Heart right ventricle (tissue), 16 donors: ENCODE measurements at places on chromosomes 5 and 9. TPM values are rescaled to one million over a fixed set of nuclear protein-coding genes. Genes with fewer than 3 reads are reported as not detected.

FAM153A gene
- total RNA-seq, result 7.2 TPM

ENG gene
- 145 TPM for total RNA-seq

- no peak overlapping the region for H3K27ac ChIP-seq
- no peaks in the 10 kb centered on the region for H3K27me3 ChIP-seq
- no peak for DNase-seq
Observed at GRCh38 chr9:93112864-93113389, 16.9 kb downstream of the CARD19 start.

PCDHB5 gene
- total RNA-seq, result 5.9 TPM

OLFM1 gene
- 6.2 TPM for total RNA-seq

- H3K27me3 ChIP-seq, result no peaks in the 10 kb centered on the region
- H3K4me1 ChIP-seq, result peaks cover 19% of the 10 kb centered on the region
- DNase-seq, result no peak
- H3K4me3 ChIP-seq, result no peak overlapping the region
- H3K36me3 ChIP-seq, result peaks cover 11% of the 10 kb centered on the region
Observed at GRCh38 chr5:150441813-150442698, 7.5 kb downstream of the RPS14 start.

NIPAL4 gene
- not detected for total RNA-seq

C9orf50 gene
- not detected for total RNA-seq

TMEM38B gene
- total RNA-seq, result 67.9 TPM

LTC4S gene
- 7.5 TPM for total RNA-seq

GRCh38 chr9:75866273-75866871 is 24.1 kb upstream of the PCSK5 start:
- no peaks in the 10 kb centered on the region for H3K36me3 ChIP-seq
- DNase-seq, result peak; percentile 56
- H3K27ac ChIP-seq, result no peak overlapping the region
- no peaks in the 10 kb centered on the region for H3K4me1 ChIP-seq

PCDHGA4 gene
- 10.2 TPM for total RNA-seq

- H3K27ac ChIP-seq, result peak overlapping the region; percentile 45
- no peak for DNase-seq
- H3K4me3 ChIP-seq, result no peak overlapping the region
- no peaks in the 10 kb centered on the region for H3K27me3 ChIP-seq
Observed at GRCh38 chr5:87136733-87137132, 130.9 kb upstream of the RASA1 start.

ENHO gene
- 0.36 TPM for total RNA-seq

DNA sequence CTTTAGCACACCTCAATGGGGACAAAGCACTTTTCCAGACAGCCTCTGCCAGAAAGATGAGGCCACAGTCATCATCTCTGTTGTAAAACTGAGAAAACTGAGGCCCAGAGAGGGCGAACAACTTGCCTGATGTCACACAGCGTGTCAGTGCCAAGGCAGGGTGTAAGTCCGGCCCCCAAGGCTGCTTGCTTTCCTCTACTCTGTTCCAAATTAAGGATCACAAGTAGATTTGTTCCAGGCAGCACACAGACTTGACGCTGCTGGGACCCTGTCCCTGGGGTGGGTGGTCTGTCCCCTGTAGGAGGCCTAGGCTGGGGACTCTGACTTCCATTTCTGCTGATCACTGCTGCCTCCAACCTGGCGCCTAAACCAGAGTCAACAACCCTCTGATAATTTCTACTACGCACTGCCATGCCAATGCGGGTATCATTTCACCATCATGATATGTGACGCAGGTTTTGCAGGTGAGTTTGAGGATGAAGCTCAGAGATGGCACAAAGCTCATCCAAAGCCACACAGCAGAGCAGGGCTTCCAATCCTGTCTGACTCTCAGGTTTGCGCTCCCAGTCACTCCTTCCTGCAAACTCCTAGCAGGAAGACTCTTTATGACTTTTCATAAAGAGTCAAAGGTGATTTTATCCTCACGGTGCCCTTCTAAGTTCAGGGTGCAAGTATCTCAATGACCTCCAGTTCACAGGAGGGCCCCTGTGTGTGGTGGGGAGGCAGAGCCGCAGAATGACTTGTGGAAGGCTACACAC is 13.5 kb upstream of the RALGDS start:
- H3K27ac ChIP-seq, result peak overlapping the region; percentile 97
- DNase-seq, result no peak
- no peaks in the 10 kb centered on the region for H3K36me3 ChIP-seq
- H3K4me1 ChIP-seq, result peaks cover 79% of the 10 kb centered on the region
- no peak overlapping the region for H3K4me3 ChIP-seq
- H3K27me3 ChIP-seq, result no peaks in the 10 kb centered on the region

TPD52L3 gene
- not detected for total RNA-seq

DNA sequence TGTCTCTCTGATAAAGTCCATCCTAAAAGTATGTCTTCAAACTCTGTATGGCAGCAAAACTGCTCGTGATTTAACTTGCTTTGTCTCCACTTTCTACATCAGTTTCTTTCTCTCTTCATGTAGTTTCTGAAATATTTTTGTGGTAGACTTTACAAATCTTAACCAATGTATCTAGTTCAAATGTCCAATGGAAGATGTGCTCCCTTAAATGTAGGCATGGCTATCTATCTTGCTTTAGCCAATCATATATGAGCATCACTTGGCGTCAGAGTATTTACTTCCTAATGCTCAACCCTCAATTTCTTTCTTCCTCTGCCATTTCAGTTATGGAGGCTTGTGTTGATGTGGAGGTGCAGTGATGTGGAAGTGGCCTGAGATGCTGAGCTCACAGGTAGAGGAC is 206.1 kb upstream of the ZNF608 start:
- peaks cover 10% of the 10 kb centered on the region for H3K4me1 ChIP-seq
- no peaks in the 10 kb centered on the region for H3K27me3 ChIP-seq
- no peak for DNase-seq
- H3K27ac ChIP-seq, result no peak overlapping the region
- H3K4me3 ChIP-seq, result no peak overlapping the region

LCN6 gene
- 1.5 TPM for total RNA-seq

GRCh38 chr9:125119643-125120286 is 23.6 kb downstream of the SCAI start:
- H3K27me3 ChIP-seq, result no peaks in the 10 kb centered on the region
- H3K4me3 ChIP-seq, result no peak overlapping the region
- DNase-seq, result no peak
- no peaks in the 10 kb centered on the region for H3K36me3 ChIP-seq
- H3K27ac ChIP-seq, result no peak overlapping the region

SNCB gene
- not detected for total RNA-seq

STRBP gene
- 19.8 TPM for total RNA-seq

GRCh38 chr9:27150746-27151406 is 41.9 kb downstream of the TEK start:
- no peak for DNase-seq
- H3K27me3 ChIP-seq, result no peaks in the 10 kb centered on the region
- H3K36me3 ChIP-seq, result no peaks in the 10 kb centered on the region
- peaks cover 56% of the 10 kb centered on the region for H3K4me1 ChIP-seq

SLIT3 gene
- total RNA-seq, result 9.3 TPM
